ENCODE measurements at places on chromosomes 16 and 17.

GRCh38 chr17:77117415-77117814, 23.4 kb upstream of the SEC14L1 start:
- no peak for DNase-seq

- DNase-seq, result no peak
Measured at GRCh38 chr16:84270531-84270930, 24.1 kb upstream of the WFDC1 start.

GRCh38 chr17:562174-562573, 152.5 kb downstream of the VPS53 start:
- DNase-seq, result no peak

DNA sequence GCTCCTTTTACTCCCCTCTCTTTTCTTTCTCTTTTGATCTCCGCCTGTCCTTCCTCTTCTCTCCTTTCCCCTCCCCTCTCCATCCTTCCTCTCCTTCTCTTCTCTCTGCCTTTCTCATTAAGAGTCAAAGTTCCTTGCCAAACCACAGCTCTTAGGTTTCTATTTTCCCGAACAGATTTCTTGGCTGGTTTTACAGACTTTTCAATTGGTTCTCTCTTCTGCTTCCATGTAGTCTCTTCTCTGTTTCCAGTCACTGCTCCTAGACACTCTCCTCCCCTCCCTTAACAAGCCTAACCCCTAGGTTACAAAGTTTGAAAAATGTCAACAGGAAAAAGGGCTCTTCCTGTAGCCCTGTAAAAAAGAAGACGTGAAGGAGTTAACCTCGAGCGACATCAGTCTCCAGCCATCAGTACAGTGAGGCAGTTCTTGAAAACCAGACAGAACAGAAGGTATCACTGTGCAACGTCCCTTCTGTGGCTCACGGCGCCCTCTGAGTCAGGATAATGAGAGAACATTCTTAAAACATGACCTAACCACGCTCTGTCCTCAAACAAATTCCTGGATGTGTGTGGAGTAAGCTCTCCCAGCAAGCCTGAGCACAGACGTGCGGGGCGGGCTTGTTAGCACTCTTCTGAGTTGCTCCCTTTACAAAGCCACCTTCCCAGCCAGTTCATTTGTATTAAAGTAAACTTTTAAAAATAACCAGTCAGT, 11.6 kb upstream of the MARCHF10 start:
- DNase-seq, result no peak

DNA sequence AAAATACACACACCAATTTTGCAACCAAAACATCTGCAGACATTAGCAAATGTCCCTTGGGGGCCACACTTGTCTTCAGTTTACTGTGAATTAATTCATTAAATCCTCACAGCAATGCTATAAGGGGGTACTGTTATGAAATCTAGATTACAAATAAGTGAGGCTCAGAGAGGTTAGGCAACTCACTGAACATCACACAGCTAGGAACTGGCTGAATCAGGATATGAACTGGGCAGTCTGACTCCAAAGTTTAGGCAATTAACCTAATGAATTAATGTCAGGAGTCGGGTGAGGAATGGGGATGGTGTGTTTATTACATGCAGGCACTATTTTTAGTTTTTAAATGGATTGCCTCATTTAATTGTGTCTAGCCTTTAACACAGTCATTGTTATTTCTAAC, 305.7 kb upstream of the XYLT1 start:
- no peak for DNase-seq

DNA sequence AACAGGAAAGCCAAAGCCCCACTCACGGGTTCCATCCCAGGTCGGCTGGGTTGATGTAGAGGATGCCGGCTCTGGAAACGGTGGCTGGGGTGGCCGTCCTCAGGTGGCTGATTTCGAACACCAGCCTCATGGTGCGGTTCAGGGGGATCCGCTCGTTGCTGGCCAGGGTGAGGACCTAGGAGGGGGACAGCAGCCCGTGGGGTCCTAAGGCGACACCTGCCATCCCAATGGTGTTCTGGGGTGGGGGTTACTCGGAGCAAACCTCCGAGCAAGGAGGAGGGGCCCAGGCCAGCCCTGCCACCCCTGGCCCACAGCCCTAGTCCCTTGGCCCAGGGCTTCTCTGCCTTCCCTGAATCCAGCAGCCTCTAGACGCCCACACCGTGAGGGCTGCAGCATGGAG, 86.5 kb downstream of the DNAH17 start:
- no peak for DNase-seq

- no peak for DNase-seq
Measured at GRCh38 chr17:75481194-75482068, 25.0 kb downstream of the TMEM94 start.

DNA sequence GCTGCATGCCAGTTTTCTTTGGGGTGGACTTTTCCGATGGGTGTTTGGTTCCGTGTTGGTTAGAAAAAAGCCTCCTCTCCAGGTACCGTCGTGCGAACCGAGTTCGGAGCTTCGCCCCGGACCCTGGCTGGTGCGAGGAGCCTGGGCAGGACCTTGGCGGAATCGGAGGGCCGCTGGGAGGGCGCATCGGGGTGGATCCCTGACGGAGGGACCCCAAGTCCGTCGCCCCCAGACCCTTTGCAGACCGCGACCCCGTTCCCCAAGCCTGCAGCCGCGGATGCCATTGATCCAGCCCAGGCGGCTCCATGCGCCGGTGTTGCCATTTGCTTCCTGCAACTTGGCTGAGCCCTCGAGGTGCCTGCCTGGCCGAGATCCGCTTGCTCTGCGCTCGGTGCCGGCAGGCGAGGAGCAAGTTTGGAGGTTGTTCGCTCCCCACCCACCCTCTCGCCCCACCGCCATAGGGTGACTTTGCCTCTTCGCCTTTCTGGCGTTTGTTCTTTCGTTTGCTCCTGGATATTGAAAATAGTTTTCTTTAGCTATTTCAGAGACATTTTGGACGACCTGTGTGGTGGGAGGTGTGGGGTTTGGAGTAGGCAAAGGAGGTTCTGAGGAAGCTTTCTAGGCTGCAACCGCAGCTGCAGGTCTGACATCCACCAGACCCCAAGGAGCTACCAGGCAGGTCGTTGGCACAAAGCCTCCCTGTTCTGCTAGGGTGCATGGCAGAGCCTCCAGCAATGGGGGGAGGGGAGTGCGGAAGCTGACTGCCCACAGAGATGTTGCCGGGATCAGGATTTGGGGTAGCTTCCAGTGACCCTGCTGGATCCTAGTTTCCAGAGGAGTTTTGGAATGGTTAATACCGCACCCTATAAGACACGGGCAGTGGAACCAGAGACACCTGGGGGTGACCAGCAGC, 58.2 kb downstream of the RAP1GAP2 start:
- no peak for DNase-seq

- no peak for DNase-seq
Measured at GRCh38 chr16:74024953-74025352, 271.7 kb upstream of the PSMD7 start.

DNA sequence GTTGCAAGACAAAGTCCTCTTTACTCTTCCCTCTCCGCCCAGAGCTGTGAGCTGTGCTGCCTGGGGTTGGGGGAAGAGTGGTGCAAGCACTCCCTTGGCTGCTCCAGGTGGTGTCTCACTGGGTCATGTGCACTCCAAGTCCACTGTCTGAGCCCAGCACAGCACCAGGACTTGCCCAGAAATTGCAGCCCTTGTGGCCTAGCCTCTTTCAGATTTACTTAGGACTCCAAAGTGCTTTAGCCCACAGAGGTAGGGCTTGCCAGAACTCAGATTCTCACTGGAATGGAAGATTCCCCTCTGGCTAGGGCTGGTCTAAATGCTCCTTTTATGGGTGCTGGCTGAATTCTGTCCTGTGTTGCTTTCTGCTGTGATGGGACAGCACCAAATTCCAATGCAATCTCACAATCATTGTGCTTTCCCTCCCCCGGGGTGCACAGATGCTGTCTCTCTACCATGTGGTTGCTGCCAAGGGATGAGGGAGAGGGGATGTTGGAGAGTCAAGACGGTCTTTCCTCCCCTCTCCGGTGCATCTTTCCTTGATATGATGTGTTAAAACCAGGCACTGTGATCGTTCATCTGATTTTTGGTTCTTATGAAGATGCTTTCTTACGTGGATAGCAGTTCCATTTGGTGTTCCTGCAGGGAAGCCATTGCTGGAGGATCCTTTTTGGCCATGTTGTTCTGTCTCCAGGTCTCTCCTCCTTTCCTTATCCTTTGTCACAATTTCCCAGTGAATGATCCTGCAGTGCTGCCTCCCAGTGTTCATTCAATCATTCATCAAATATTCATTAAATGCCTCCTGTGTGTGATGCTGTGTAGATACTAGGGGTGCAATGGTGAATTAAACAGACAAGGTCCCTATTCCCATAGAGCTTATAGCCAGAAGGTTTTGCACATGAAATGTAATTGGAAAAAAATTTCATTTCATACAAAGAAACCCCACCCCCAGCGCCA, 216.3 kb downstream of the SPECC1 start:
- no peak for DNase-seq

DNA sequence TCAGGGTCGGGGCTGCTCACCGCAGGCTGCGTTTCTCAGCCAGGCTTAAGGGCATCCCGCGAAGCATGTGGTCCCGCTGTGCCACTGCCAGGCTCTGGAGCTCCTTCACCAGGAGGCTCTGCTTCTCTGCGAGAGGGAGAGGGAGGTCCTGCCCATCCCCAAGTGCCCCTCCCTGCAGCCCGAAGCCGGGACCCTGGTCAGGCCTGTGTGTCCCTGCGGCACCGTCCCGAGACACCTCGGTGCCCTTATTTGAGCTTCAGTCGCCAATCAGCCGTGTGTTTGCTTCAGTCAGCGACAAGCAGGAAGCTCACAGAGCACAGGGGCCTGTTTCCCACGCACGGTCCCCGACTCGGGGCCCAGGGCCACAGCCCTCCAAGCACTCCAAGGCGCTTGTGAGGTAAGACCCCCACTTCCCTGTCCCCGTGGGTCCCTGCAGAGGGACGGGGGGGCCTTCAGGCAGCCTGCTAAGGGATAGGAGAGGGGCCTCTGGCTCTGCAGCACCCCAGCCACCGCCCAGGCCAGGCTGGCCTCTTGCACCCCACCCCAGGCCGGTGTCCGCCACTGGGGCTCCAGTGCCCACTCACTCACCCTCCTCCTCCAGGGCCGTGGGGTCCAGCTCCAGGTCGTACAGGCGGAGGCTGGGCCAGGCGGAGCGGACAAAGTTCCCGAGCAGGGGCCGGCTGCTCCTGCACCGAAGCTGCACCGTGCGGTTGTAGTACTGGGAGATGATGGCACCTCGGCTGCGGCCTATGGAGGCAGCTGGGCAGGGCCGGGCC, 3.2 kb downstream of the TMC6 start:
- no peak for DNase-seq

DNA sequence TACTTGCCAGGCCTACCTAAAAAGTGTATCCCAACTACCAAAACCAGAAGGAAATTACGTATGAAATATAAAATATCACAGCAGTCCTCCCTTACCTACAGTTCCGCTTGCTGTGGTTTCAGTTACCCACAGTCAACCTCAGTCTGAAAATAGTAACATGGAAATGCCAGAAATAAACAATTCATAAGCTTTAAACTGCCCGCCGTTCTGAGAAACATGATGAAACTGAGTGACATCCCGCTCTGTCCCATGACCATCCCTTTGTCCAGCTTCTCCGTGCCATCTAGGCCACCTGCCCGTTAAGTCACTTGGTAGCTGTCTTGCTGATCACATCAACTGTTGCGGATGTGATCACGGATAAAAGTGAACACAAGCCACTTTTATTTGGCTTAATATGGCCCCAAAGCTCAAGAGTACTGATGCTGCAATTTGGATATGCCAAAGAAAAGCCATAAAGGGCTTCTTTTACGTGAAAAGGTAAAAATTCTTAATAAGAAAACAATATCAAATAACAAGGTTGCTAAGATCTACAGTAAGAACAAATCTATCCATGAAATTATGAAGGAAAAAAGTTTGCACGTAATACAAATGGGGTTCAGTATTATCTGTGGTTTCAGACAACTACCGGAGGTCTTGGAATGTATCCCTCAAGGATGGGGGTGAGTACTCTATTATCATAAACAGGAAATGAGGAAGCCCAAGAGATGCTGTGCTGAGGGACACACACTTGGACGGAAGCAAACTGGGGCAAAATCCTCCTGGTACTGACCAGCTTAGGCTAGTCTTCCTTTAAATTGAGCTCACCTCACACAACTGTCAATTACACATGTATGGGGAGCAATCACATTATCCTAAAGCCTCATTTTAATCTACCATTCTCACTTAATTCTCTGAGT, 8.2 kb downstream of the USP22 start:
- no peak for DNase-seq

- DNase-seq, result no peak
Measured at GRCh38 chr16:56462064-56462796, 10.9 kb downstream of the OGFOD1 start.

DNA sequence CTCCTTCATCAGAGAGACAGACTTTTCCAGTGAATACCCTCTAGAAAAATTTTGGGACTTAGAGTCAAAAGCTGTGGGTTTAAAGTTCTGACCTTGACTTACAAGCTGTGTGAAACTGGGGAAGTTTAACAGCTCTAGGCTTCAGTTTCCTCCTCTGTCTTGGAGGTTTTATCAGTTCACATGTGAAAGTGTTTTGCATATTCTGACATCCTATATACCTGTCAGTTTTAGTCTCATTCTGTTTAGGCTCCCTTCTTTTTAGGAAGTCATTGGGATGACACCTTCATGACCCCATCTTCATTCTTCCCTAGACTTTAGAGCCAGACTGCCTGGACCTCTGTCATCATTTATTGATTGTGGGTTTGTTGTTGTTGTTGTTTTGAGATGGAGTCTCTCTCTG, 44.4 kb downstream of the YPEL2 start:
- no peak for DNase-seq

- DNase-seq, result no peak
Measured at GRCh38 chr16:68364561-68364998, 53.8 kb downstream of the PRMT7 start.

DNA sequence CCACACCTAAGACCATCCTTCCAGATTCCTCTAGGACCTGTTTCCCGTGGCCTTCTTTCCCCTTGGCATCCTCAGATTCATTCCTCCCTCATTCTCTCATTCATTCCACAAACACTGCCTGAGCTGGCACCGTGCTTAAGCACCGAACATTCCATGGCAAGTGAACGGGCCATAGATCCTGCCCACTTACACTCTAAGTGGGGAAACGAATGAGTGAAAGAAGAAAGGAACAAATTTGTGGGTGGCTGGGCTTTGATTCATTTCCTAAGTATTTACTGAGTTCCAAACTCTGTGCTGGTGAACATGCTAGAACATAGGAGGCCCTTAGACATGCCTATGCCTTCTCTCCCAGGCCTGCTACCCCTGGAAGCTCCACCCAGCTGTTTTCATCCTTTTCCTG, 30.0 kb downstream of the SRCIN1 start:
- no peak for DNase-seq

GRCh38 chr17:60704170-60704569, 26.5 kb downstream of the BCAS3 start:
- DNase-seq, result no peak

DNA sequence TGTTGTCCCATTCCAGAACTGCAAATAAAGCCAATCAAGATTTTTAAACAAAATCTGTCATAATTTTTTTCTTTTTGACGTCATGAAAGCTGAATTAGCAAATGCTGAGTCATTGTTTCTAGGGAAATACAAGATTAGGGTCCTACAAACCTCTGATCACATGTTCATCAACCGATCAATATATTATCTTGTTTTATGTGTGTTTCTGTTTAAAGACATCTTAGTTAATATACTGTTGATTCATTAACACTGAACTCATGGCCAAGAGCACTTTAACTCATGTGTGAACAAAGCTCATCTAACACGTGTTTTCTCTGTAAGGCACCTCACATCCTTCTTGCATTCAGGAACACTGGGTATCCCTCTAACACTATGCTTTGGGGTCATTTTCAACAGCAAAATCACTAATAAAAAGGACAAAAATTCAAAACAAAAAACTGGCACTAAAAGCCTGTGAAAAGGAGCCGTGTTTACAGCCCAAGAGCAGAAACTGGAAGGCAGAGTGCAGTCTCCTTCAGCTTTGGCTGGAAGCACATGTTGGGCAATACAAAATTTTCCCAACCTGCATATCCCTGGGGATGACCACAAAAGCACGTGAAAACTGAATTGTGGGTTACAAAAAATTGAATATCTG, 102.5 kb downstream of the PARN start:
- no peak for DNase-seq
